M059J (cell line): ENCODE measurements at places on chromosomes 11 and 22. TPM values are rescaled to one million over a fixed set of nuclear protein-coding genes. Genes with fewer than 3 reads are reported as not detected.

CACNA1I gene
- 0.02 TPM in 2 replicates for total RNA-seq

CLCF1 gene
- 16.2 and 22.6 TPM in 2 replicates for total RNA-seq

CHRDL2 gene
- total RNA-seq, result not detected in 2 replicates

SLC22A12 gene
- not detected in 2 replicates for total RNA-seq

NXPE1 gene
- total RNA-seq, result not detected in 2 replicates

MPST gene
- total RNA-seq, result 40.0 and 53.0 TPM in 2 replicates

SORL1 gene
- 1.9 and 3.0 TPM in 2 replicates for total RNA-seq

GPR83 gene
- 0.02 TPM in 1 of 2 replicates, not detected in the other for total RNA-seq

- no peak for DNase-seq
Observed at GRCh38 chr11:19506816-19507486, 205.7 kb upstream of the NAV2 start.

- peak; percentile 40 for DNase-seq
Observed at GRCh38 chr11:132586801-132587200, 945.5 kb downstream of the OPCML start.

- no peak for DNase-seq
Observed at GRCh38 chr11:19651028-19651427, 61.6 kb upstream of the NAV2 start.

DNA sequence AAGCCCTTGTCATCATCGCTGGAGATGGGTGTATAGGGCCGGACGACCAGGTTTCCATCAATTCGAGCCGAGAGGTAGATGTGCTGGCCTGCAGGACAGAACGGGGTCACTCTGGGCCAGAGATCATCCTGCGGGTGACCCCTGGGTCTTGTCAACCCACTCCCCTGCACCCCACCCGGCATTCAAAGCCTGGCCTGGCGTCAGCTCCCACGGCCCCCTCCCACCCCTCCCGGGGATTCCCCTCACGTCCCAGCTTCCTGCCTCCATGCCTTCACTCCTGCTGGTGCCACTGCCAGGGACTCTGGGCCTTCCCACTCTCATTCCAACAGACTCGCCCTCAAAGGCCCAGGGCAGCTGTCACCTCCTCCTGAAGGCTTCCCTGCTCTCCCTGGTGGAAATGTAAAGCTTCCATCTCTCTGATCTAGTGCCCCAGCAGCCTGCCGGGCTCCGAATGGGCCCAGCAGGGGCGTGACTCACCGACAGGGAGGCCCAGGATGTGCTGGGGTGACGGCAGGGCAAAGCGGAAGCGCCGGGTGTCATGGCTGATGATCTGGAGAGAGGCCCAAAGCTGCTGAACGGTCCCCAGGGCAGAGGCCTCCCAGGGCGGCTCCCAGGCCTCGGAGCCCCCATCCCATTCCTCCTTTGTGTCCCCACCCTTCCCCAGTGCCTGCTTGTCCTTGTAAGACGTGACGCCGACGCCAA, 9.3 kb downstream of the ATP5MGL start:
- no peak for DNase-seq

DNA sequence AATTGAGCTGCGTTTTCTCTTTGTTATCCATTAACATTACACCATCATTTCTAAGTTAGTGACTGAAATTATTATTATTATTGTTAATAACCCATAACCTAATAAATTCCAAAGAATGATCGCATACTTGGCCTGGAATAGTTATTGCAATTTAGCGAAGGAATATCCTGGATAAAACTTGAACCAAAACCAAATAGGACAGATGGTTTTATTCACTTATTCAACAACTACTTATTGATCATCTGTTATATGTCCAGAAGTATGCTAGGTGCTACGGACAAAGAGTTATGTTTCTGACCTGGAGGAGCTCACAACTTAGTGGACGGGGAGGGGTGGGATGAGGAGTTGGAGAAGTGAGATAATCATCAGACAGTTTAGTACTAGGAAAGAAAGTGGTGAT, 44.8 kb upstream of the ARHGAP20 start:
- no peak for DNase-seq

DNA sequence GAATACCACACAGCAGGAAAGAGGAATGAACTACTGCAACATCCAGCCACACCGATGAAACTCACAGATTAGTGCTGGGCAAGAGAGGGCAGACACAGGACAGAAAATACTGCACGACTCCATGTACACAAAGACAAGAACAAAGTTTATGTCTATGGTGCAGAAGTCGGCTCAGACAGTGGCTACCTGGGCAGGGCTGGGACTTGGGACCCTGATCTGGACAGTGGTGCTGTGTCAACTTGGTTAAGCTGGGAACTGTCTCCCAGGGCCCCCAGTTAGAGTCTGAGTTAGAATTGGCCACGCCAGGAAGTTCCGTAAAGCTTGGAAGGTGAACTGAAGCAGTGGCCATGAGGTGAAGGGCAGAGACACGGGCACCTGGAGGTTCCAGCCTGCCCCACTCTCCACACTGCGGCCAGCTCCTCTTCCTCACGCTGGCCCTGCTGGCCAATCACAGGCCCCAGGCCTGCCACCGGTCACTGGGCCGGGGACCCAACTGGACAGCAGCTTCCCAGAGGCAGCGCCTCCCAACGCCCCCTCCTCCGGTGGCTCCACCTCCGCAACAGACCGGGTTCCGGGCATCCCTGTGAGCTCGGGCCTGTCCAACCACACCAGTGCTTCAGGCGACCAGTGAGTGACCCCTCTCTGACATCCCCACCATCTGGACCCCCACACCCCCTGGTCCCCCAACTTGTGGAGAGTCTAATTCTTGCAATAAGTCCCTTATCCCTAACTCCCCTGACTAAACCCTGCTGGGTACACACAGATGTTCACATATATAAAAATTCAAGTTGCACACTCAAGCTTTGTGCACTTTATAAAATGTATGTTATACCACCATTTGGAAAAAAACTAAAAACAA, 93.7 kb downstream of the MICAL3 start:
- no peak for DNase-seq

DNA sequence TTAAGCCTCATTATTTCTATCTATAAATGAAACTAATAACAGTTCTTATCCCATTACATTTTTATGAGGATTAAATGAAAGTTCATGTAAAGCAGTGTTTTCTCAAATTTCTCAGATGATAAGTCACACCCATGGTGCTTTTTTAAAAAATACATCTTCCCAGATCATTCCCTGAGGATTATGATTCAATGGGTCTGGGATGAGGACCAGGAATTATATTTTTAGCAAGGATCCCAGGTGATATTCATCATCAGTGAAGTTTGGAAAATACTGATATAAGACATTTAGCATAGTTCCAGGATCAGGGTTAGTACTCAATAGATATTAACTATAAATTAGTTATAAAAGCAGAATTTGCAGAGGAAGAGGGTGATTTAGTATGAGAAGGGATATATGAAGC, 89.1 kb downstream of the BBOX1 start:
- no peak for DNase-seq
